ENCODE measurements at places on chromosomes 1 and 21.

GRCh38 chr1:234488054-234489006 lies 9.4 kb upstream of the TARBP1 start:
- no peak for DNase-seq

DNA sequence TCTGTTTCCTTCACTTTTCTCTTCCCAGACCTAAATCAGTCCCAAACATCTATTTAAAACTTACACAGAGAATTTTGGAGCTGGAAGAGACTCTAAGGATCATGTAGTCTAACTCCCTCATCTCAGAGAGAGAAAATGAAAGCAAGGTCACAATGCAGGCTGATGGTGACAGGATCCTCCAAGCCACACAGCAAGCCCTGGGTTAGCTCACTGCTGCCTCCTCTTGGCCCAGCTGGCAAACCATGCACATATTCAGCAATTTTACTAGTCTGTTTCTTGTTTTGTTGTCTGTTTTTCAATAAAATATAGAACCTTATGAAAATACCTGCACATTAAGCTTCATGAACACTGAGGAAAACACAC lies 27.7 kb upstream of the LY9 start:
- no peak for DNase-seq

DNA sequence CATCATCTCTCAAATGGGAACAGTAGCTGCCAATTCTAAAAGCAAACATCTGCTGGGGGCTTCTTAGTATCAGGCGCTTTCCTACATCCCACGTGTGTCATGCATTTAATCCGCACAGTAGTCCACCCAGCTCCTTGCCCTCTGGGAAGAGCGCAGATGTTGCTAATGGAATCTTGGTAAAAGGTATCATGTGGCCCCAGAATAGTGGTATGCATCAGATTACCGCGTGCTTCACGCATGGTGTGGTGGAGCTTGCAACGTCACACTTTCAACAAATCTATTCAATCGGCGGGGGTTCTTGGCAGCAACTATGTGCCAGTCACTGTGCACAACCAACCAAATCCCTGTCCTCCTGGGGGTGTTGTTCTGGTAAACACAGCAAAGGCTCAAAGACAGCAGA lies 141.0 kb downstream of the HIVEP3 start:
- no peak for DNase-seq

GRCh38 chr1:175906370-175906769 lies 163.0 kb upstream of the TNR start:
- no peak for DNase-seq

- DNase-seq: no peak
These were observed 786 bp upstream of the CTSK start for GRCh38 chr1:150808846-150809245.

DNA sequence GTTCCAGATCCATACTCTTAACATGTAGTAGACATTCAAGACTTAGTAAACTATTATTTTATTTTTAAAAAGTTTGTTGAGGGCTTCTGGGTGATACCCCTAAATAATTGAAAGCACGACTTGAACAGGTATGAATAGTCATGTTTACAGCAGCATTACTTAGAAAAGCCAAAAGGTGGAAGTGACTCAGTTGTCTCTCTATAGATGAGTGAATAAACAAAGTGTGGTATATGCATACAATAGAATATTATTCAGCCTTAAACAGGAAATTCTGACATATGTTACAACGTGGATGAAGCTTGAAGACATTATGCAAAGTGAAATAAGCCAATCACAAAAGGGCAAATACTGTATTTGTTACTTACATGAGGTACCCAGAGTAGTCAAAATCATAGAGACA lies 26.5 kb downstream of the TSNAX start:
- DNase-seq: no peak

GRCh38 chr1:11882814-11883538 lies 24.2 kb upstream of the NPPB start:
- DNase-seq: no peak

GRCh38 chr1:193212637-193213036 lies 26.2 kb upstream of the B3GALT2 start:
- DNase-seq: peak; percentile 34
